ENCODE measurements at places on chromosomes 3 and 15.
A peak's percentile ranks its signal among the peaks of the same experiment; 100 is the strongest.

DNA sequence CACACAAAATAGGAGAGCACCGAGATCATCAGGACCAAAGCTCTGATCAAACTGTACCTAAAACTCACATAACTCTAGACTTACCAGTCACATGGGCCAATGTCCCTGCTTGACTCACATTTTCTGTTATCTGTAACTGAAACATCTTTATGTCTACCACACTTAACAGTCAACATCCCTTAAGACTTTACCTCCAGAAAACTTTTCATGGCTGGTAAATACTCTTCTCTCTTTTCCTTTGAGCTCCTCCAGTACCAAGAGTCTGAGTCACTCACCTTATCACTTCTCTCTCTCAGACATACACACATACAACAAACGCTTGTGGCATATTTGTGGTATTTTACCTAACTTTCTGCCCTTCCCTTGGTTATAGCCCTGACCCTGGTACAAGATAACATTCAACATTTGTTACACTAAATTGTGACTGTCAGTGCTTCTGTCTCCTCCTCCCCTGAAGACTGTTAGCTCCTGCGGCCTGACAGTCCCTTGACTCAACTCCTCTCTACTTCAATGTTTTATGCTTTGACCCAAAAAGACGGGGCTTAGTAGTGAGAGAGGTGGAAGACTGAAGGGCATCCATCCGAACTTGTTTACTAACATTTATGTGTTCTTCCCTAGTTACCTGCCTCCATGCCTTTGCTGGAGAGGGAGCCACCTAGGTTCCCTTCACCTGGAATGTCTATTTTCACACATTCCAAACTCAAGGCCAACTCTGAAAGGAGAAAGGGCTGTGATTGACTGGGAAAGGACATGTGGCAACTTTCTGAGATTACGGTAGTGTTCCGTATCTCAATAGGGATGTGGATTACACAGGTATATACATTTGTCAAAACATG lies 3.7 kb upstream of the EFHB start:
- DNase-seq = no peak

GRCh38 chr3:151016478-151016795 lies 43.9 kb upstream of the CLRN1 start:
- DNase-seq = no peak

- DNase-seq = no peak
These were observed 91.9 kb downstream of the ARNT2 start for GRCh38 chr15:80496096-80496495.

GRCh38 chr3:144181062-144181461 lies 209.4 kb downstream of the DIPK2A start:
- no peak for DNase-seq

- DNase-seq = no peak
These were observed 7.2 kb downstream of the FAH start for GRCh38 chr15:80159811-80160569.

GRCh38 chr3:39286771-39287170 lies 6.9 kb upstream of the CX3CR1 start:
- DNase-seq = no peak

DNA sequence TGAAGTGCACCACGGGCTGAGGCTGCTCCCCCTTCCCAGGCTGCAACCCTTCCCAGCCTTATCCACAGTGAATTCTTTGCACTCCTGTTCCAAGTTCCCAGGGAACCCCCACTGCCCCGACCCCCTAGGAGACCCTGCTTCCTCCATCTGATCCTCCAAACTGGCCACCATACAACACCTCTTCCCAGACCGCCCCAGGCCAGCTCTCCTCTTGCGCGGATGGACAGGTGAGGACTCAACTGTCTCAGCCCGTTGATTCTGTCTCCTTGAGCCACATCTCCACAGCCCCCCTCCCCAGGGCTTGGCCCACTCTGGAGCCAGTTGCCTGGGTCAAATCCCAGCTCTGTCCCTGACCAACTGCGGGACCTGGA lies 21.7 kb downstream of the GRIP2 start:
- no peak for DNase-seq

DNA sequence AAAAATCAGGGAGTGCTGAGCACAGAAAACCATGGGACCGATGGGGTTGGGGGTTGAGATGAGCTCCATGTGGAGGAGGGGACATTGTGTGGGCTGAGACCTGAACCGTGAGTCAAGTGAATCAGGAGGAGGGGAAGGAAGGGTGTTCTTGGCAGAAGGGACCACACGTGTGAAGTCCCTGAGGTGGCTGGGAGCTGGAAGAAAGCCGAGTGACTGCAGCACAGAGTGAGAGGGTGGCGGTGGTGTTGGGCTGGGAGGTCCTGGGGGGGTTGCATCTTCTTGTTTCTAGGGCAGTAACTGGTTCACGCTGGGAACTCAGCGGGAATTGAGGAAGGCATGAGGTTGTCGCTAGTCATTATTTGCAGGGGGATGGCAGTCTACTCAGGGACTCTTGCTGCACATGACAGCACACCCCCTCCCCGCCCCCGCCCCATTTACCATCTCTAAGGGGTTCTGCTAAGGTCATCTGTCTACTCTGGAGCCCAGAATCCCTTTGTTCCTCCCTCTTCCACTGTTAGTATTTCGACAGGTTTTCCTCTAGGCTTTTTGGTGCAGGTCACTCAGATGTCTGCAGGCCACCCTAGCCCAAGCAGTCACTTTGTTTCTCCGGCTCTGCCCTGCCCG lies 254.3 kb downstream of the TLE3 start:
- no peak for DNase-seq

GRCh38 chr3:188901671-188902287 lies 270.0 kb upstream of the TPRG1 start:
- no peak for DNase-seq

DNA sequence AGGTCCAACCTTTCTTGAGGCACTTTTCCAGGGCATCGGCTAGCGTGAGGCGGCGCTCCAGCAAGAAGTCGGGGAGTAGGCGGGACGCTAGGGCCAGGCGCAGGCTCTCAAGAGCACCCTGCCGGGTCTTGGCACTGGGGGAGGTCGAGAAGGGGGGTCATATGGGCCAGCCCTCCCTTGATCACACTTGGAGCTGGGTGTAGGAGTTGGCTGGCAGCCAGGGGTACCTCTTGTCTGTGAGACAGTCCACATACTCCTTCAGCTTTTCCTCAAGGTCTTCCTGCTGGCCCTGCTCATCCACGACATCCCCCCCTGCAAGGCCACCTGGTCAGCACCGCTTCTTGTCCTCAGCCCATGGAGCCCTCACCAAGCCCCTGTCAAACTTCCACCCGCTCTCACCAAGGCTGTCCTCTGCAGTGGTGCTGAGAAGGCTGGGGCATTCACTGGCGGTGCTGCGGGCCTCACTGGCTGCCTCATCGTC lies 2.0 kb downstream of the IFRD2 start:
- DNase-seq = no peak

- DNase-seq = peak; percentile 69
These were observed 111.2 kb upstream of the MCTP2 start for GRCh38 chr15:94119923-94120775.

GRCh38 chr3:82875401-82875800 lies 1114.0 kb upstream of the GBE1 start:
- no peak for DNase-seq

DNA sequence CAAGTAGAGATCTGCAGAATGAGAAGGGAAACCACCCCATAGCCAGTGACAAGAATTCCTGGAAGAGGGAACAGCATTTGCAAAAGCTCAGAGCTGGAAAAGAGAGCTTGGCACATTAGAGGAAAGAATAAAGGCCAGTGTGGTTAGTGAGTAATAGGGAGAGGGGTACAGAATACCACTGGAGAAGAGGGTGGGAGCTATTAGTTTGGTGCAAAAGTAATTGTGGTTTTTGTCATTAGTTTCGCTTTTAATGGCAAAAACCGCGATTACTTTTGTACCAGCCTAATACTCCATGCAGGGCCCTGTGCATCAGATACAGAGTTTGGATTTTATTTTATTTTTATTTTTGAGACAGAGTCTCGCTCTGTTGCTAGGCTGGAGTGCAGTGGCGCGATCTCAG lies 9.8 kb downstream of the SLC24A1 start:
- no peak for DNase-seq

DNA sequence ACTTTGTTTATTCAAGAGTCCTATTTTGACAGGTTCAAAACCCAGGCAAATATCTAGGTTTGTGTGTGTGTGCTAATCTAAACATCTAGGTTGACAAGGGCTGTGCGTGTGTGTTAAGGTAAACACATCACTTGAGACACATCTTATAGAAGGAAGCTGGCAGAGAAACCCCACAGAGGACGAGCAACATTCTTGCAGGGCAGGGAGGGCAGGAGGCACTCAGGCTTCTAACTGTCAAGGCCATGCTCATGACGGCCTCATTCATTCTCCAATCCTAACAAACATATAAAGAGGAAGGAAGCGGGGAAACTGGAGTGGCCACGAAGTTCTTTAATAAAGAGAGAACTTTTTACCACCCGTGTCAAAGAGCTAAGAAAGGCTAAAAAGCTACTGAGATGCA lies 43.4 kb downstream of the SLCO2A1 start:
- DNase-seq = no peak

GRCh38 chr15:77633913-77634265 lies 1.2 kb upstream of the LINGO1 start:
- no peak for DNase-seq

DNA sequence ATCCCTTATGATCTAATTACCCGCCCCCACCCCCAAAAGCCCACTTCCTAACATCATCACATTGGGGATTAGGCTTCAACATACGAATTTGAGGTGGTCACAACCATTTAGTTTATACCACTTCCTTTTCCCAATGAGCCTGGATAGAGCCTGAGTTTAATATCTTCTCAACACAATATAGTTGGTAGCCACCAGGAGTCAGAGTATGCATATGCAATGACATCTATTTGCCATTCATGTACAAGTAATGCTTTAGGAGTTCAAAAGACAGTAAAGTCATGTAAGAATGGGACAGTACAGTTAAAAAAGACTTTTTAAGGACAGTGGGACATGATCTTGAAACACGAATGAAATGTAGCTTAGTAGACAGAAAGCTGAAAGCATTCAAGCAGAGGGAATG lies 172.4 kb downstream of the DCLK3 start:
- no peak for DNase-seq

All from D341Med (cell line).